ENCODE measurements at places on chromosomes 7 and 10.

DNA sequence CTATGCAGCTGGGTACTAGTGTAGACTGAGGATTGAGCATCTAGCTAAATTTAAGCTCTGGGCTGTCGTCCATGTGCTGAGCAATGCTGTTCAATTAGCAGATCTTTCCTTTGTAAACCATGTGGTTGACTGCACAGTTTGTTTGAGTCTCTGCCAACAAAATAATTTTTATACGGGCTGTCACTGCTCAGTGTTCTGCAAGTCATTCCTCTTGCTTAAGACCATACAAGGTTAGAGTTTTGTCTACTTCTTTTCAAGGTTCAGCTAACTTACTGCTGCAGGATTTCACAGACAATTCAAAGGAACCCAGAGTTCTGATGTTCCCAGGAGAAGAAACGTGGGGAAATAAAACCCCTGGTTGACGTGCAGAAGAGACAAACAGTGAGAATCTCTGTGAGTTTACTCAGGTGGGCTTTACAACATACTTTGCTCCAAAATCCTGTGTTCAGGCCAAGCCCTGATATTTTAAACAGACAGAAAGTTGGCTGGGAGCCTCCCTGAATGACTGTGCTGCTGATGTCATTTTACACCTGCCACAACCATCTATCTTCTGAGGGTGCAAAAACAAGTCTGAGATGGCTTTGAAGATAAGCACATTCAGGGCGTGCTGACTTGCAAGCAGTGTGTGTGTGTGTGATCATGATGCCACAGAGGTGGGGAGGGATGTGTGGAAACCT, 177.1 kb upstream of the SVIL start:
- H3K27me3 ChIP-seq: peaks cover 3% of the 10 kb centered on the region
- H3K4me3 ChIP-seq: no peak overlapping the region
- no peaks in the 10 kb centered on the region for H3K36me3 ChIP-seq

DNA sequence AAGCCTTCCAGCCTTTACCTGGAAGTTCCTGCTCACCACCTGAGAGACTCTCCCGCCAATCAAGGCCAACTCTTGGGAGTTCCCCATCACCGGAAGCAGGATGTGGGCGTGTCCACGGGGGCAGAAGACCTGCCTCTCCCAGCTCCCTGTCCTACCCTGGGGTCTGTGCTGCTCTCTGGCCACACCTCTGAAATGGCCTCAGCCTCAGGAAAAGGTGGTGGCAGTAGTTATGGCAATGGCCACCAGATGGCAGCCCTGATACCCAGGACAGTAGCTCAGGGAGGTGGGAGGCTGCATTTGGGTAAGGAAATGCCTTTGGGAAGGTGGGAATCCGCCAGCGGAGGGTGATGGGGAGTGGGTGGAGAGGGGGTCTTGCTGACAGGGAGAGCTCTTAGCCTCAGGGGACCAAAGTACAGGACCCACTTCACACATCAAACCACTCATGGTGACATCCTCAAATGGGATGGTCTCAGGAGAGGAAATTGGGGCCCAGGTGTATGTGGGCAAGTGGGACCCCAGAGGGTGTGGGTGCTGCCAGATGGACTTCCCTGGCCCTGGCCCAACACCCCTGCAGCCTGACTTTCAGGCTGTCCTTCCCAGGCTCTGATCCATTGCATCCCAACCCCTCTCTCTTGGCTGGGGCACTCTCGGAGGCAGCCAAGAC, 33.9 kb downstream of the KAZALD1 start:
- no peaks in the 10 kb centered on the region for H3K36me3 ChIP-seq
- DNase-seq: peak; percentile 84
- peaks cover 94% of the 10 kb centered on the region for H3K27me3 ChIP-seq
- no peak overlapping the region for H3K27ac ChIP-seq
- H3K4me3 ChIP-seq: no peak overlapping the region
- peaks cover 39% of the 10 kb centered on the region for H3K4me1 ChIP-seq

DNA sequence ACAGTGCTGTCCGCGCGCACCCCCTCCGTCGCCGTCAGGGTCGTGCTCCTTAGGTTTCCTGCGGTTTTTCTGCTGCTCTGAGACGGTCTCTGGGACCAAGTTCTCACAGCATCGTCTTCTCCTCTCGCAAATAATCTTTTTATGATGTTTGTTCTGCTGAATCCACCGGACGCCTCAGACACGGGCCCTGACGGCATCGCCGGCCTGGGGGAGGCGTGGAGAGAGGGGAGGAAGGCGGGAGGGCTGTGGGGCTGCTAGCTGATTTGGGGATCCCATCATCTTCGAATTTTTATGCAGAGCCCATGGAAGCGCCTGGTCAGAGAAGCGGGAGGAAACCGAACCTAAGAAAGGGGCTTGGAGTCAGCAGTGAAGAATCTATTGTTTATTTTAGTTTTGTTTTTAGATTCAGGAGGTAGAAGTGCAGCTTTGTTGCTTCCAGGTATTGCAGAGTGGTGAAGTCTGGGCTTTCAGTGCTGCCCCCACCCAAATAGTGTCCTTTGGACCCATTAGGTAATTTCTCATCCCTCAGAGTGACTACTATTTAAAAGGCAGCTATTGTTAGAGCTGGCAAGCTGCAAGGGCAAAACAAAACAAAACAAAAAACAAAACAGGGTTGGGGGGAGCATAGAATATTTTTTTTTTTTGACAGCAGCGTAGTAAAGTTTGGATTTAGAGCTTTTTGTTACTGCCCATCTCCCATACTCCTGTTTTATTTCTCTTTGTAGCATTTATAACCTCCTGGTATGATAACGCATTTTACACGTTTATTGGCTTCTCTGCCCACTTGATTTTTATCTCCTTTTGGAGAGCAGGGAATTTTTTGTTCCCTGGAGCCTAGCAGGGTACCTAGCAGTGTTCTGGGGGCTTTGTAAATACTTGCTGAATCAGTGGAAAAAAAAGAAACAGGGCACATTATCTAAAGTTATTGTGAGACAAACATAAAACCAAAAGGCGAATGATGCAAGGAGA, 92.6 kb downstream of the SPAG6 start:
- H3K4me3 ChIP-seq: peak overlapping the region; percentile 85
- H3K36me3 ChIP-seq: no peaks in the 10 kb centered on the region
- peaks cover 62% of the 10 kb centered on the region for H3K4me1 ChIP-seq
- peaks cover 4% of the 10 kb centered on the region for H3K27me3 ChIP-seq
- no peak for DNase-seq
- H3K27ac ChIP-seq: peak overlapping the region; percentile 95

- peaks cover 7% of the 10 kb centered on the region for H3K27me3 ChIP-seq
- peaks cover 46% of the 10 kb centered on the region for H3K36me3 ChIP-seq
- no peak for DNase-seq
- no peak overlapping the region for H3K4me3 ChIP-seq
- H3K4me1 ChIP-seq: peaks cover 56% of the 10 kb centered on the region
Observed at GRCh38 chr10:119663866-119664698, 12.9 kb downstream of the BAG3 start.

DNA sequence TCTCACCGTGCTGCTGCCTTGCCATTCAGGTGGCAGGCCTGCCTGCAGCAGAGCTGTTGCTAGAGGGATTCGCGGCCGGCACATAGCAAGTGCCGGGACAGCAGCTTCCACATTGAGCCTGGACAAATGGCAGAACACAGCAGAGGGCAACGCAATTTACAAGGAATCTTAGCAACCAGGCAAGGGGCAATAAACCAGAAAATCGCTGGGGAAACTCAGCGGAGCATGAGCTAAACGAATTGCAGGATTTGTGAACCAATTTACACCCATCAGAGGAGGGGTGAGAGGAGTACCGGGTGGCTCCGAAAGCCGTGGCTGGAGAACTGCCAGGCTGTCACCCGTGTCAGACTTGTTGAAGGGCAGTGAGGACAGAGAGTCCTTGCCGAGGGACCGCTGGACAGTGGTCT, 58.6 kb upstream of the LOXL4 start:
- peak; percentile 40 for DNase-seq
- H3K27ac ChIP-seq: peak overlapping the region; percentile 81
- H3K36me3 ChIP-seq: no peaks in the 10 kb centered on the region
- peak overlapping the region; percentile 69 for H3K4me3 ChIP-seq
- H3K4me1 ChIP-seq: peaks cover 39% of the 10 kb centered on the region

GRCh38 chr7:55524558-55525310, 47.6 kb downstream of the VOPP1 start:
- H3K27ac ChIP-seq: no peak overlapping the region
- H3K4me3 ChIP-seq: no peak overlapping the region
- DNase-seq: no peak
- H3K27me3 ChIP-seq: no peaks in the 10 kb centered on the region
- peaks cover 22% of the 10 kb centered on the region for H3K4me1 ChIP-seq

DNA sequence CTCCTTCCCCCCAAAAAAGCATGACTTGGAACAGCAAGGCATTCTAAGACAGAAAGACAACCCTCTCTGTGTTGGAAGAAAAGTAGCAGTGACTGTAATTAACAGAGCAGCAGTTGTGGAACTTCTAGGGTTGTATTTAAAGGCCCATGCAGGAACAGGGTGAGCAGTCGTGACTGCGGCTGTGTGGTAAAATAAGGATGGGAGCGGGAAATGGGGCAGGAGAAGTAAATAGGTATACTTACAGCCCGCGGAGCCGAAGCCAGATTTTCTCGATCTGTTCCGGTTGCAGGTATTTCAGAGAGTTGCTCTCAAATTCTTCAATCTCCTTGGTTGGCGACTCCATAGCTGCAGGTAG, 179 bp downstream of the PDE1C start:
- DNase-seq: no peak
- peak overlapping the region; percentile 88 for H3K4me3 ChIP-seq
- peaks cover 87% of the 10 kb centered on the region for H3K27me3 ChIP-seq
- no peaks in the 10 kb centered on the region for H3K36me3 ChIP-seq
- H3K27ac ChIP-seq: no peak overlapping the region

DNA sequence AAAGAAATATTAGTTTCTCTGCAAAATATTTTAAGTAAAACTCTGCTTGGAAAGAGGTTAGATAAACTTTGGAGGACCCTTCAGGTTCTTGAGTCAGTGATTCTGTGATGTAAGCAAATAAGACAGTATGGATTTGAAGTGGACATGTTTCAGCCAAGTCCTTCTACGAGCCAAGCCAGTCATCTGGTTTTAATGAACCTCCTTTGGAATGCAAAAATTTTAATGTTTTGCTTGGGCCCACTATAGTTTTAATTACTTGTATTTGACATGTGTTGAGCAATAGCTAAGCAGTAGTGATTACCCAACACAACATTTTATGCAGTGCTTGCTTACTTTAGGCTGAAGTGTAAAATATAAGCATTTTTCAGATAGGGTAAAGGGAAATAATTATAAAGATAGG, 296.3 kb upstream of the SEMA3D start:
- no peak for DNase-seq
- H3K27me3 ChIP-seq: no peaks in the 10 kb centered on the region
- no peak overlapping the region for H3K27ac ChIP-seq
- no peaks in the 10 kb centered on the region for H3K4me1 ChIP-seq
